ENCODE measurements at places on chromosomes 5 and 9.

DNA sequence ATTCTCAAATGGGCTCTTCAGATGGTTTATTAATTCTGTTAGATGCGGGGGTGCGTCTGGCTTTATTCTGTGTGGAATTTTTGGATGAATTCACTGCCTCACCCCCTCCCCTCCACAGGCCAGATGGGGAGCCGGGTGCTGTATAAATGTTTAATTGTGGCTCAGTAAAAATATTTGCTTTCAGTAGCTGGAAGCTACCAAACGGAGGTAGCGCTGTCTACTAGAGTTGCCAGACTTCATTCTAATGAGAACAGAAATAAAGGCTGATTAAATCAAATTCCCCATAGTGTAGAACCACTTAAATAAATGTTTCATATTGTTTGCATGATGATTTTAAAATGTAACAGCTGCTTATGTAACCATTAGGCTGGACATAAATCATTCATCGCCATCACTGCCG lies 34.5 kb upstream of the KCNMB1 start:
- no peak for DNase-seq

DNA sequence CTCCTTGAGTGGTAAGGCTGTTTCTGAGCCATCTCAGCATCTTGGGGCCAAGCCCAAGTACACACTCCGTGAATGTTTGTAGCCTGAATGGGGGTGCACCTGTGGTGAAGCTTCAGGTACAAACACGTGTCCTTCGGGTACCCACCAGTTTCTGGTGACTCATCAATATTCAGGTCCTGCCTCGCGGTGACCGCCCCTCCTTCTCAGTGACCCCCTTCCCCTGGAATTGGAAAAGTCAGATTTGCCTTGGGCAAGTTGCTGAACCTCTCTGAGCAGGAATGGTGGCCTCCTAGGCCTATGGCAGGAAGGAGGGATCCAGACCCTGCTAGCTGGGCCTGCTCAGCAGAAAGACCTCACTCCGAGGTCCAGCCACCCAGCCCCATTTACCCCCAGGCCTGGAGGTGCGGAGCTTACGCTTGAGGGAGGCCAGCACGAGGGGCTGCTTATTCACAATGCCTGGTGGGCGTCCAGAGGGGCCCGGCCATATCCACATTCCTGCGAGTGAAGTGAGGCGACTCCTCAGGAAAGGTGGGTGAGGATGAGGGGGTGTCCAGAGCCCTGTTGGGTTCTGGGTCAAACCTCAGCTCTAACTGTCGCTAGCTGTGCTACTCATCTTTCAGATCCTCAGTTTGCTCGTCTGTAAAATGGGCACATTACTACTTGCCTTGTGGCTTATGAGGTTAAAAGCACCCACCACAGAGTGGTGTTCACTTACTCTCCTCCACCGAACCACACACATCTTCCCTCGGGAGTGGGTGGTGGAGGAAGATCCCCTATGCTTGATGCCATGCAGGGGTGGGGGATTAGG lies 7.0 kb downstream of the ADGRD2 start:
- DNase-seq = no peak

DNA sequence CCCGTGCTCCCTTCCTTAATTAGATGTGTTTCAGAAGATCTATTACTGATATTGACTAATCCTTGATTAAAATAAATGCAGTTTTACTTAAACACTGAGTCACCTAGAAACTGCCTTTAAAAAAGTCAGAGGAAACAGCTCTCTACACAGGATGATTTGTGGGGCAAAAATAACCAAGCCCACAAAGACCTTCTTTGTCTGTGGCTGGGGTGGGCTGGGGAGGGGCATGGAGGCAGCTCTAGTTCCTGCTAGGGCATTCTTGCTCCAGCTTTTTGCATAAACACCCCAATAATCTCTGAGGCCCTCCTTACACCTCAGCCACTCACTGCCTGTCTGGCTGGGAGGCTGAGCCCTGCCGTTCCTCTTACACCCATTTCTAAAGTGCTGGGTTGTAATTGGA lies 227.6 kb upstream of the DAP start:
- DNase-seq = no peak

DNA sequence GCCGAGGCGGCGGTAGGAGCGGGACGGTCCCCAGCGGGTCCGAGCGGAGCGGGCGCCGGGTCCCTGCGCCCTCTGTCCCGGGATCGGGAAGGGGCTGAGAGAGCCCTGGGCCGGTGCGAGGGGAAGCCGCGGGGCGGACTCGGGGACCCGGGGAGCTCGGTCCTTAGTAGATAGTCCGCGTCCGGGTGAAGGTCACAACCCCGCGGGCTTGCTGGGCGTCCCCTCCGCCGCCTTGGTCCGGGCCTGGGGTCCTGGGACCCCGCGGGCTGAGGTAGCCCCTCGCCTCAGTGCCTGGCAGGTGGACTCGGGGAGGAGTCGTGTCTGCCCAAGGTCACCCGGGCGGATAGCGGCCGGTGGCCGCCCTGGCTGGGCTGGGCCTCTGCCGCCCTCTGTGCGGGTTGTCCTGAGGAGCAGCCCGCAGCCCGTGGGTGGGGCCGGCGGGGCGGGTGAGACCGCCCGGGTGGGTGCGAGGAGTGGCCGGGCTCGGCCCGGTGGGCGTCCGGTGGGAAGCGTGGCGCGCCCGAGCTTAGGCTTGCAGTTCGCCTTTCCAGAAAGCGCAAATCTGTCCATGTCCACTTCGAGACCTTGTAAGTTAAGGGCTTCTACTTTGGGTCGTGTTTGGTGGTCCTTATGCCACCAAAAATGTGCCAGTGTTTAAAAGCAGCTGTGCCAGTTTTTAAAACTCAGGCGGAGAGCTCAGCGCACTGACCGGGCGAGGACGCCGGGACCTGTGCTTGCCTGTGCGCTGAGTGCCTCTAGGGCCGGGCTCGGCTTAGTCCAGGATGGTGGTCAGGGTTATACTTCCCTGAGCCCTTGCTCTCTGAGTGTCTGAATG lies 554 bp downstream of the SDHA start:
- no peak for DNase-seq

- no peak for DNase-seq
These were observed 1.7 kb downstream of the EPB41L4B start for GRCh38 chr9:109319017-109319625.

GRCh38 chr5:150167908-150168307 lies 1.3 kb downstream of the CDX1 start:
- DNase-seq = no peak
